ENCODE measurements at places on chromosomes 2 and 18.

GRCh38 chr2:21787941-21788340, 664.2 kb downstream of the TDRD15 start:
- no peak for DNase-seq

DNA sequence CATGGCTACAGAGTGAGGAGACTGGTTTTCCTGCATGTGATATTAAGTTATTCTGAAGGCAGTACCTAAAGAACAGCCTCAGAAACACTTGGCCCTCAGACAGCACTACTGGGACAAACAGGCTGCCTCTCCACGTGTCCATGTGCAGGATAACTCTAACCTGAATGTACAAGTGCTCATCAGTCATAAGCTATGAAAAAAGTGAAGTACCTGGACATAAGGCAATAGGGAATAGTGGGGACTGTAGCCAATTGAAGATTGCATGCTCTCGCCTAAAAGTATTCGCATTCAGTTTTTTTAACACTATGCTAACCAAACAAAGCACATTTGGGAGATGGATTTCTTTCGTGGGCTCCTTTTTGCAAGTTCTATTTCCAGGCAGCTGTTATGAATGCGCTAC, 33.0 kb downstream of the SLC14A1 start:
- no peak for DNase-seq

DNA sequence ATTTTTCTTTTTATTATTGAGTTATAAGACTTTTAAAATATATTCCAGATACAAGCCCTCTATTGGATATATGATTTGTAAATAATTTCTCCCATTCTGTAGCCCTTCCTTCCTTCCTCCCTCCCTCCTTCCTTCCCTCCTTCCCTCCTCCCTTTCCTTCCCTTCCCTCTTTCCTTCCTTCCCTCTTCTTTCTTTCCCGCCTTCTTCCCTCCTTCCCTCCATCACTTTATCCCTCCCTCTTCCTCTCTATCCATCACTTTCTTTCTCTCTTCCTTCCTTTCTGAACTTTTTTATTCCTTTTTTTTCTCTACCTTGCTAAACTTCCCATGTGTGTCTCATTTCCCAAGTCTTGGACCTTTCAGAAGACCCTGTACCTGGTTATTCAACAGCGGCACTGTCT, 45.5 kb upstream of the ELOA2 start:
- no peak for DNase-seq

DNA sequence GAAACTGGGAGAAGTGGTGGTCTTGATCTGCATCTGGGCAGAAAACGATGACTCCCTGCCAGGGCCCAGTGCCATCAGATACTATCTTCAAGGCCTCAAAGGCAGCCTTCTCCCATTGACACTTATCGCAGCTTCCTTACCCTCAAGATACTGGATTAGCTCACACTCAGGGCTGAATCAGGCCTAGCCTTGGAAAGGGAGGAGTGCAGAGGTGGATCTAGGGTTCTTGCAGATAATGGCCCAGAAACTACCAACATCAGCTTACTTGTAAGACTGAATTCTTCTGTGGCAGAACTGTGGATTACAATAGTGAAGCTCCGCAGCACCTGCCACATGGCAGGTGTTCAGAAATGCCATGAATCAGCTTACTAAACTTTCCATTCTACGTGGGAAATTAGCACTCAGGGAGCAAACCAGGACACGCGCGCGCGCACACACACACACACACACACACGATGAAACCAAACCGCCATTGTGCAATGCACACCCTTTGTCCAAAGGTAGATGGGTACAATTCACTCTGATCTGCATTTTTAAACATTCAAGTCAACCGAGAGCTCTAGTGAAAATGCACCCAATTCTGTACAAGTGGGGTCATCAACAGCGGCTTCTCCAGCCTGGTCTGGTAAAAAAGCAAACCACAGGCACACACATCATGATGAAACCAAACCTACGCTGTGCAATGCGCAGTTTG, 26.3 kb upstream of the TMEM182 start:
- peak; percentile 10 for DNase-seq

DNA sequence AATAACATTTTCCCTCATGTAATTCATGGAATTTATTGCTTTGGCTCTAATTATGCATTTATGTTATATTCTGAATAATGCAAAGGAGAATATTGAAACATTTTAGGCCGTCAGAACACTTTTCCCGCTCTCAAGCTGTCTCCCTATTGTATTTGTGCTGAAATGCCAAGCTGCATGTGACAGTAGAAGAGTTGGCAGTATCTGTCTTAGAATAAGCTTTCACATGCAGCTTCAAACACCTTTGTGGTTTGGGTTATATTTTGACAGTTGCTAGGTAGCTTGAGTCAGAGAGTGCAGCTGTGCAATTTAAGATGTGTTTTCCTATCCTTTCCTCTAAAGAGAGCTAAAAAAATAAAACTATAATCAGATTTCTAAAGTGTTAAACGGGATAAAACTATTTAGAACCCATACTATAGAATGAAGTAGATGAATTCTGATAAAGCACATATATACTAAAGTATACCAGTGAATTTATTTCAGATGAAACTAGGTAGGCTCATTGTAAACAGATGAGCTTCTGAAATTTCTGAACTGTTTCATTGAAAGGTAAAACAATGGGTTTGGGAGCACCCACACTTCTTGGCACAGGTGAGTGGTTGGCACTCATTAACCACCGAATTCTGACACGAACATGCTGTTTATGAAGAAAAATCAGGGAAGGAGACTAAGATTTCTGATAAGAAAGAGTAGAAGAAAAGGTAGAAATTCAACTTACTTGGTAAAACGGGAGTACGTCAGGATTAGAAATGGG, 43.4 kb downstream of the PLCL1 start:
- DNase-seq: no peak

All from caudate nucleus (tissue), 63 donors.